ENCODE measurements at places on chromosomes 7 and 10. TPM values are rescaled to one million over a fixed set of nuclear protein-coding genes. Genes with fewer than 3 reads are reported as not detected.

Gene PTN
- total RNA-seq = 73.8 TPM

Gene MEIG1
- not detected for total RNA-seq

Gene ADAM12
- 54.4 TPM for total RNA-seq

Gene CDH23
- total RNA-seq = 6.7 TPM

Gene GNGT1
- total RNA-seq = not detected

Gene CDNF
- 3.1 TPM for total RNA-seq

Gene FEZF1
- total RNA-seq = not detected

Gene GDF2
- total RNA-seq = not detected

Gene CCZ1B
- 54.7 TPM for total RNA-seq

Gene UTF1
- 0.35 TPM for total RNA-seq

Gene ANKRD7
- total RNA-seq = 2.5 TPM

Gene SORBS1
- 45.0 TPM for total RNA-seq

Gene ZC3HAV1
- 31.6 TPM for total RNA-seq

Gene GNAI1
- total RNA-seq = 101 TPM

Gene CXCL12
- total RNA-seq = 198 TPM

Gene CYREN
- 43.5 TPM for total RNA-seq

Gene MSMB
- not detected for total RNA-seq

Gene PAPOLB
- total RNA-seq = 0.18 TPM

Gene MRC1
- 16.8 TPM for total RNA-seq

Gene LAMB1
- 493 TPM for total RNA-seq

Gene EIF5AL1
- 0.12 TPM for total RNA-seq

Gene MBLAC1
- 4.8 TPM for total RNA-seq

Gene NUPR2
- 3.0 TPM for total RNA-seq

Gene GARS1
- 67.3 TPM for total RNA-seq

Gene TCERG1L
- total RNA-seq = 0.99 TPM

Gene CELF2
- total RNA-seq = 25.7 TPM

Gene IRF5
- total RNA-seq = 9.4 TPM

Gene OR6V1
- not detected for total RNA-seq

Gene ETV1
- 21.3 TPM for total RNA-seq

Measured in metanephros (tissue), 2 donors.